Aorta (tissue), 5 donors: ENCODE measurements at places on chromosomes 2 and 18.
A peak's percentile ranks its signal among the peaks of the same experiment; 100 is the strongest.

- H3K27me3 ChIP-seq = no peaks in the 10 kb centered on the region
- H3K4me1 ChIP-seq = no peaks in the 10 kb centered on the region
- peak; percentile 84 for DNase-seq
- H3K4me3 ChIP-seq = peak overlapping the region; percentile 49
Observed at GRCh38 chr18:2847317-2848246, 776 bp downstream of the EMILIN2 start.

DNA sequence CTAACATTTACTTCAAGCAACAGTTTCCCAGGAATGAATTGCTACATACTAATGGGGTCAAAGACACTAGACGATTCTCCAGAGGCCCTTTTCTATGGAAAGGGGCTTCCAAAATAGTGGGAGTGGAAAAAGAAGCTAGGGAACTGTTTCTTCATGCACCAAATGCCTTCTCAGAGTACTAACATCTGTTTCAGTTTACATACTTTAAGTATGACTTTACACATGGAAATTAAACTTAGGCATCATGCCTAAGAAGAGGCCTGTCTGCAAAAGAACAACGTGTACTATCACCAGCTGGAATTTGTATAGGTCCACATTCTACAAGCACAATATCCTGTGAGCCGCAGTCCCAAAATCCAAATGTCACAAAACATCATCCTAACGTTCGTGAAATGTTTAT is 29.4 kb upstream of the WDR75 start:
- H3K4me3 ChIP-seq = no peak overlapping the region
- H3K27ac ChIP-seq = no peak overlapping the region
- no peaks in the 10 kb centered on the region for H3K4me1 ChIP-seq
- H3K27me3 ChIP-seq = no peaks in the 10 kb centered on the region

DNA sequence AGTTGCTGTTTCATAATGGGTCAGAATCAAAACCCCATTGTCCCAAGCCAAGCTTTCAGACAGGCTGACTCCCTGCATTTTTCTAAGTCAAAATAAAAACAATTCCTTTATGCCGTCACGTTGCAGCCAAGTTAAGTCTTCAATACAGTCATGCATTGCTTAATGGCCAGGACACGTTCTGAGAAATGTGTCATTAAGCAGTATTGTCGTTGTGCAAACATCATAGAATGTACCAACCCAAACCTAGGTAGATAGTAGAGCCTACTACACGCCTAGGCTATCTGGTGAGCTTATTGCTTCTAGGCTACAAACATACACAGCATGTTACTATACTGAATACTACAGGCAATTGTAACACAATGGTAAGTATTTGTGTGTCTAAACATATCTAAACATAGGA is 160.4 kb upstream of the FOSL2 start:
- no peaks in the 10 kb centered on the region for H3K36me3 ChIP-seq
- H3K27me3 ChIP-seq = no peaks in the 10 kb centered on the region
- H3K4me3 ChIP-seq = no peak overlapping the region
- DNase-seq = no peak
- peaks cover 3% of the 10 kb centered on the region for H3K4me1 ChIP-seq

DNA sequence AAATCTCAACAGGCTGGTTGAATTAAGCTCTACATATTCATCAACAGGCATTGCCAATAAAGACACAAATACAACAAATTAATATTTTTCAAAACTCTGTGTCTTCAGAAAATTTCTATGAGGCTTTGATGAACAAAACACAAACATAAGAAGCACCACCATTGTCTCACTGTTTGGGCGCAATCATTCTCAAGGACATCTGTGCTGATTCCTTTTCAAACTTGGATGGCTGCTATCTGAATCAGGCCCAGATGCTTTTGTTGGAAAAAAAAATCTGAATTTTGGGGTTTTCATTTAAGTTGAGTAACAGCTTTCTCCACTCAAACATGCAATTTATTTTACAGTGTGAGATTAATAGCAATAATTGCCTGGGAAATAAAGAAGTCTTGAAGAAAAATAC is 173.8 kb downstream of the NRXN1 start:
- H3K4me1 ChIP-seq = no peaks in the 10 kb centered on the region
- no peak overlapping the region for H3K27ac ChIP-seq
- H3K4me3 ChIP-seq = no peak overlapping the region
- no peak for DNase-seq

DNA sequence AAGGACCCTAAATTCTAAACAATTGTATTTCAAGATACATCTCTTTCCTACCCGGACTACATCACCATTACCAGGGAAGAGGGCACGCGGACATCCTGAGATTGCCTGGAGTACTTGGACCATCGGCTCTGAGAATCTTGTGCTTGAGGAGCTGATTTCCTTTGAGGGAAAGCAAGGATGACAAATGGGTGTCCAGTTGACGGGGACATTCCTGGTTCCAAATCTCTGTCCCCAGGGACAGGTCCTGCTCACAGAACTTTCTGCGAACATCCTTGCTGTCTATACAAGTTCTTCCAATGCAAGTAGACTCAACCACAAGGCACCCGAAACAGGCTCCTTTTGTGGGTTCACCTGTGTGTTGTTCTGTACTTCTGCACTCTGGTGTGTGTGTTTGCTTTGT is 289.5 kb upstream of the MYT1L start:
- H3K4me3 ChIP-seq = no peak overlapping the region
- H3K27ac ChIP-seq = no peak overlapping the region
- H3K27me3 ChIP-seq = peaks cover 2% of the 10 kb centered on the region
- no peak for DNase-seq
- no peaks in the 10 kb centered on the region for H3K4me1 ChIP-seq
- no peaks in the 10 kb centered on the region for H3K36me3 ChIP-seq

GRCh38 chr18:80145196-80145804 is 36.2 kb downstream of the ADNP2 start:
- H3K36me3 ChIP-seq = peaks cover 2% of the 10 kb centered on the region
- H3K4me3 ChIP-seq = no peak overlapping the region
- H3K4me1 ChIP-seq = no peaks in the 10 kb centered on the region
- DNase-seq = no peak

DNA sequence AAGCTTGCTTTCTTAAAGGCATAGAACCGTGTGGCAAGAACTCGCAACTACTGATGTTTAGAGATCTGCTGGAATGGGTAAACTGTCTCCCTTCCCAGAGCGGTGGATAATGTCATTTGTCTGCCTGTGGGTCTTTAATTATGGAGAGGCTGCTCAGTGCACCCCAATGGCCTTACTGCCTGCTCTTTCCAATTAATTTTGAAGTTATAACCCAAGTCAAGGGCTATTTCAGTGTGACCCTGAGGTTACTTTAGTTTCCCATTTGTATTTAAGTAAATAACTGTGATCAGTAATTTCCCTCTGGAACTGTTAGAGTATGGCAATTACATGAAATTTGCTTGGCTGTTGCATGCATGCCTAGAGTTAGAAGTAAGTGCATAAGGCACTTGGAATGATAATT is 48.9 kb upstream of the LYPD6 start:
- DNase-seq = no peak
- no peaks in the 10 kb centered on the region for H3K27me3 ChIP-seq
- no peaks in the 10 kb centered on the region for H3K4me1 ChIP-seq
- H3K36me3 ChIP-seq = no peaks in the 10 kb centered on the region
- H3K27ac ChIP-seq = no peak overlapping the region

DNA sequence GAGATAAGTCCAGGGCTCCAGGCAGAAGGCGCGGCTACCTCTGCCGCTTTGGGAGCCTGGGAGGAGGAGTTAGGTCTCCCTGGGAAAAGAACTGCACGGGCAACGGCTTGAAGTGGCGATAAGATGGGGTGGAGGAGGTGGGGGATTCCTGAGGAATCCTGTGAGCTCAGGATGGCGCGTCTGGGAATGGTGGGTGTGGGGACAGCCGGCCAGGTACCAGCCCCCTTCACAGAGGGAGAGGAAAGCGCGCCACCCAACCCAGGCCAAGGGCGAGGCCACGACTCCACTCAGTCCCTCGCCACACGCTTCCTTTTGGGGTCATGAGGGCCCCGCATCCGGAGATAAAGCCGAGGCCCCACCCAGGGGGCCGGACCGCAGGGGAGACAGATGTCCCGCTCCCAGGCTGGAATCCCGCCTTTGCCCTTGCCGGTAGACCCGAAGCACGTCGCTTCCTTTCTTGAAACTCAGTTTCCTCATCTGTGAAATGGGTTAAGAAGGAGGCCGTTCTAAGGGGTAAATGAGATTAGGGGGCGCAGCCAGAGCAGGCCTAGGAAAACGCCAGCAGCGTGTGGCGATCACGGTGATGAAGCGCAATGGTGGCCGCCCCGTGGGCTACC is 1.7 kb upstream of the CTDSP1 start:
- H3K4me3 ChIP-seq = peak overlapping the region; percentile 38
- no peaks in the 10 kb centered on the region for H3K27me3 ChIP-seq
- no peaks in the 10 kb centered on the region for H3K36me3 ChIP-seq
- peak overlapping the region; percentile 97 for H3K27ac ChIP-seq

DNA sequence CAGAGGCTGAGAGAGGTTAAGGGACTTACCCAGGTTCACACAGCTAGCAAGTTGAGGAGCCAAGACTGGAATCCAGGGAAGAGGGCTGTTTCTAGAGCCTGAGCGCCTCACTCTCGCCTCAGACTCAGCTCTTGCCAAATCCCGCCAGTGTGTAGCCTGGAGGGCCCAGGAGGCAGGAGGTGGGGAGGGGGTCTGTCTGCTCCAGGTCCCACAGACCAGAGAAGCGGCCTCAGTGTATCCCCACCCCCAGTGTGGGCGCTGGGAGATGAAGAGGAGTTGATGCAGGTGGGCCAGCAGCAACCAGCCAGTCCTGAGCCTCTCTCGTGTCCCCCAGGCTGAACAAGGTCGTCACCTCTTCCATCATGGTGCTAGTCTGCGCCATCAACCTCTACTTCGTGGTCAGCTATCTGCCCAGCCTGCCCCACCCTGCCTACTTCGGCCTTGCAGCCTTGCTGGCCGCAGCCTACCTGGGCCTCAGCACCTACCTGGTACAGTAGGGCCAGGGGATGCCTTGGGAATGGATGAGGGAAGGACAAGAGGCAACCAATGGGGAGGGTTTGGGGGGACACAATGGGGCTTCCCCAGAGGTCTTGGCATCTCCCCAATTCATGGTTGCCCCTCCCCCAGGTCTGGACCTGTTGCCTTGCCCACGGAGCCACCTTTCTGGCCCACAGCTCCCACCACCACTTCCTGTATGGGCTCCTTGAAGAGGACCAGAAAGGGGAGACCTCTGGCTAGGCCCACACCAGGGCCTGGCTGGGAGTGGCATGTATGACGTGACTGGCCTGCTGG is 5.2 kb upstream of the CTDSP1 start:
- no peaks in the 10 kb centered on the region for H3K27me3 ChIP-seq
- H3K4me1 ChIP-seq = no peaks in the 10 kb centered on the region
- H3K27ac ChIP-seq = no peak overlapping the region
- peak; percentile 61 for DNase-seq
- H3K4me3 ChIP-seq = no peak overlapping the region
- no peaks in the 10 kb centered on the region for H3K36me3 ChIP-seq

DNA sequence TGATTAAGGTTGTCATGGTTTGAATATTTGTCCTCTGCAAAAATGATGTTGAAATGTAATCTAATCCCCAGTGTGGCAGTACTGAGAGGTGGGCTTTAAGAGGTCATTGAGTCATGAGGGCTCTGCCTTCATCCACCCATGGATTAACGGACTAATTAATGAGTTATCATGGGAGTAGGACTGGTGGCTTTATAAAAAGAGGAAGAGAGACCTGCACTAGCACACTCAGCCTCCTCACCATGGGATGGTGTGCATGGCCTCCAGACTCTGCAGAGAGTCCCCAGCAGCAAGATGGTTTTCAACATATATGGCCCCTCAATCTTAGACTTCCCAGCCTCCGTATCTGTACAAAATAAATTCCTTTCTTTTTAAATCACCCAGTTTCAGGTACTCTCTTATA is 41.0 kb downstream of the DTNB start:
- no peak overlapping the region for H3K4me3 ChIP-seq
- no peaks in the 10 kb centered on the region for H3K4me1 ChIP-seq
- H3K27me3 ChIP-seq = no peaks in the 10 kb centered on the region
- no peaks in the 10 kb centered on the region for H3K36me3 ChIP-seq

GRCh38 chr2:239826376-239826775 is 198.8 kb downstream of the NDUFA10 start:
- peak; percentile 15 for DNase-seq
- no peak overlapping the region for H3K4me3 ChIP-seq
- H3K27me3 ChIP-seq = no peaks in the 10 kb centered on the region
- no peaks in the 10 kb centered on the region for H3K36me3 ChIP-seq

DNA sequence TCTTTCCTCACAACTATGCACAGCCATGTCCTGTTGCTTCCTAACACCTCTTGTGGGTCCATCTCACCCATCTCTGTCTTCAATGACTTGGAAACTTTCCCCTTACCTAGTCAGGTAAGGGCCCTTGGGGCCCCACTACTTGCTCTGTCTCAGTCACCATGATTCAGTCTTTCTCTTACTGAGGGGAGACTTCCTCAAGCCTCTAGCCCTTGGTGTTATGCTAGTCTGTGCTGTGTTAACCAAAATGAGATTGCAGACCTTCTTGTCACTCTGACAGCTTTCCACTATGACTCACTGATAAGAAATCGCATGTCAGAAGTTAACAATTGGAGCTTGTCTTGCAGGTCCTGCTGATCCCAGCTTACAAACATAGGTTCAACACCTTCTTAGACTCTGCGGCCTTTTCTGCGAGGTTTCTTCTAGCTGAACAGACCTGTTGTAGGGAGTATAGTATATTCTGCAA is 65.3 kb downstream of the WDR75 start:
- no peak overlapping the region for H3K27ac ChIP-seq
- DNase-seq = no peak
- H3K4me1 ChIP-seq = no peaks in the 10 kb centered on the region
- no peaks in the 10 kb centered on the region for H3K27me3 ChIP-seq

DNA sequence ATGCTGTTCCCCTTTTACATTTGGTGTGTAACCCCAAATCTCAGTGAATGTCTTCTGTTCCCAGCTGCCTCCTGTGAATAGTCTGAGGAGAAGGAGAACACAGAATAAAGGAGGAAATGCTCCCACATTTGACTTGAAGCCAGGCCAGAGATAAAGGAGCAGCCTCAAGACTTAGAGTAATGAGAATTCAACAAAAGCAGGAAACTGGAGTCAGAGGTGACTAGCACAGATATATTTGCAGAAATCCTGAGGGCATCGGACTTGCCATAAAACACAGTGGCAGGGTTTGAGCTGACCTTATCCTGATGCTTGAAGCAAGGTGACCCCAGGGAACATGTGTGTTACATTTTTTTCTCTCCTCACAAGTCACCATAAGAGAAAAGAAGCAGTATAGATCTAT is 291.4 kb upstream of the RND3 start:
- DNase-seq = no peak
- no peaks in the 10 kb centered on the region for H3K27me3 ChIP-seq
- H3K4me1 ChIP-seq = no peaks in the 10 kb centered on the region
- no peak overlapping the region for H3K4me3 ChIP-seq
- no peak overlapping the region for H3K27ac ChIP-seq

- no peaks in the 10 kb centered on the region for H3K36me3 ChIP-seq
- no peaks in the 10 kb centered on the region for H3K27me3 ChIP-seq
- H3K4me3 ChIP-seq = no peak overlapping the region
- no peak overlapping the region for H3K27ac ChIP-seq
- no peaks in the 10 kb centered on the region for H3K4me1 ChIP-seq
Observed at GRCh38 chr2:178143481-178143880, 31.2 kb downstream of the RBM45 start.
